ENCODE measurements at places on chromosomes 6 and 20.

DNA sequence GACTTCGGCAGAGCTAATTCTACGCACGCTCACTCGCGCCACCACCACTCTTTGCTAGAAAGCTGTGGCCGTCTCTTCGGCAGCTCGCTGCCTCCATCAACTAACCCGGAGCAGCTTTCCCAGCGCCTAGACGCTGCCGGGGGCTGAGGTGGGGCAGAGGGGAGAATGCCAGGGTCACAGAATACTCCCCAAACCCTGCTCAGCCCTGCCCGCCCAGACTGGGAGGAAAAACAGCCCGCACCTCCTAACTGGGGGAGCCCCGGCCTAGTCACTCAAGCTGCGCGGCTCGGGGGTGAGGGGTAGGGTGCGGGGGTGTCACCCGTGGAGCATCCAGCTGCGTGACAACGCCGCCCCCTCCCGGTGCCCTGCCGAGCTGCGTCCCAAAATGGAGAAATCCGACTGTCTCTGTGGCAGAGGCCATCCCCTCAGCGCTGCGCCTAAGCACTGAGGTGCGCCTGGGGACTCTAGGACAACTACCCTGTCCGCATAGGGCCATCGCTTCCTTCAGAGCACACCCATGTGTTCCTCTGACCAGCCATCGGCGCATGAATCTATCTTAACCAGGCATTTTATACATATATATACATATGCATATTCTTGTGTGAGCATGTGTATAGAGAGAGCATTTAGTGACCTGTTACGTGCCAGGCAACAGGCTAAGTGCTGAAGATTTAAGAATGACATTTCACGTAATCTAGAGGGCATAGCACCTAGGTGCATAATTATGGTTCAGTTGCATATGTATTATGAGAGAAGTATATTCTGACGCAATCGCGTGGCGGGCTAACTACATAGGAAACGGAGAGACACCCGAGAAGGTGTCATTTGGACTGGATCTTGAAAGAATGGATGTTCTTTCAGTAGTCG, 1.5 kb upstream of the TENT5A start:
- DNase-seq: peak; percentile 86

DNA sequence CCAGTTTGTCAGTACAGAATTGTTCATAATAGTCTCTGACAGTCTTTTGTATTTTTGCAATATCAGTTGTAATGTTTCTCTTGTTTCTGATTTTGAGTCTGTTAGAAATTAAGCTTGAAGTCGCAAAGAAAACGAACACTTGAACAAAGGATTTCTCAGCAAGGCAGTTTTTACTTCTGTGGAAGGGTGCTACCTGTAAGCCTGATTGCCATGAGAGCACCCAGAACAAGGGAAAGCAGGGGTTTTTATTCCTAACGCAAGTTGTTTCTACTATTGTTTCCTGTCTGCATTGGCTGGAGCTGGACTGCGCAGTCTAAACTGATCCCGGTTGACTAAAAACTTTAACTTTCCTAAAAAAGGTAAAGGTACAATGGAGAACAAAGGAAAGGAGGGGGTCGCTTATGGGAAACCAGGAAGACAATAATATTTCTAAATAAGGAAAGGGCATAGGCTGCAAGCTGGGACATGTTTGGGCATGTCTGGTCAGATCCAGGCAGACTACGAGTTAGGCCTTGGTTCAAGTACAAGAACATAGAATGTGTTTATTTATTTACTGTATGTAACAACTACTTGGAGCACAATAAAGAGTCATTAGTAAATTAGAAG, 28.5 kb downstream of the HLA-B start:
- no peak for DNase-seq

- DNase-seq: no peak
These were observed 36.1 kb upstream of the THBS2 start for GRCh38 chr6:169289619-169290339.

GRCh38 chr6:6074190-6074589, 67.5 kb upstream of the NRN1 start:
- no peak for DNase-seq

DNA sequence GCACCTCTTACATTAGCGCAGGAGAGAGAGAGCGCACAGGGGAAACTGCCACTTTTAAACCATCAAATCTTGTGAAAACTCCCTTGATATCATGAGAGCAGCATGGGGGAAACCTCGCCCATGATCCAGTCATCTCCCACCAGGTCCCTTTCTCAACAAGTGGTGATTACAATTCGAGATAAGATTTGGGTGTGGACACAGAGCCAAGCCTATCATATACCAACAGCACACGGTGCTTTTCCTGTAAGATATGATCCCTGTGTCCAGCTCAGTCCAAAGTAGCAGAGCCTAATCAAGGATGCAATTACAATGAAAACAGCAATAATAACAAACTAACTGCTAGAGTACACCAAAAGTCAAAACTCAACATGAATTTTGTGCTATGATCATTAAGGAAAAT, 148.7 kb upstream of the TCF21 start:
- no peak for DNase-seq

DNA sequence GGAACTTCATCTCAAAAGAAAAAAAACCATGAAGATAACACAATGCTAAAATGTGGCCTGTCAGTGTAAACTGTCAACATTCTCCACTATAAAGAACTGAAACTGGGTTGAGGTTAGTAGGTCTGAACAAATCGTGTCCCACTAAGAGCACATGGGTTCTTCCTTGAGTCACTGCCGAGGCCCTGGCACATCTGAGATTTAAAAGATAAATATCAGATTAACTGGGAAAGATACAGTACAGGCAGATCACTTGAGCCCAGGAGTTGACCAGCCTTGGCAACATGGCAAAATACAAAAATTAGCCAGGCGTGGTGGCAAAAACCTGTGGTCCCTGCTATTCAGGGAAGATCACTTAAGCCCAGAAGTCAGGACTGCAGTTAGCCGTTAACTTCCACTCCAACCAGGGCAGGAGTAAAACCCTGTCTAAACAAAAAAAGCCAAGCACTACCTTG, 5.6 kb downstream of the EEF1A1 start:
- peak; percentile 4 for DNase-seq

- no peak for DNase-seq
These were observed 233.8 kb upstream of the TBX18 start for GRCh38 chr6:84998223-84998622.

DNA sequence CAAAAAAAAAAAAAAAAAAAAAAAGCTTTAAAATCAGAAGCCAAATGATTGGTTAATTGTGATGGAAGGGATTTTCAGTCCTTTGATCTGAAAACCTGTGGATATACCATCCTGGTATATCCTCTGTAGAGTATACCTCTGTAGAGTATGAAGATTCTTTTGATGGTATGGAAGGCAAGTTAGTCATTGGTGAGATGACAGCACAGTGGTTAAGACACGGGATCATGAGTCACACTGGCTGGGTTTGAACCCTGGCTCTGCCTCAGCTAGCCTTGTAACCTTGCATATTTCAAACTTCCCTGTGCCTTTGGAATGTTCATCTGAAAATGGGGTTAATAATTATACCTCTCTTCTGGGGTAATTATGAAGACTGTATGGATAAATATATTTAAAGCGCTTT, 179.3 kb downstream of the CARMIL1 start:
- DNase-seq: no peak

DNA sequence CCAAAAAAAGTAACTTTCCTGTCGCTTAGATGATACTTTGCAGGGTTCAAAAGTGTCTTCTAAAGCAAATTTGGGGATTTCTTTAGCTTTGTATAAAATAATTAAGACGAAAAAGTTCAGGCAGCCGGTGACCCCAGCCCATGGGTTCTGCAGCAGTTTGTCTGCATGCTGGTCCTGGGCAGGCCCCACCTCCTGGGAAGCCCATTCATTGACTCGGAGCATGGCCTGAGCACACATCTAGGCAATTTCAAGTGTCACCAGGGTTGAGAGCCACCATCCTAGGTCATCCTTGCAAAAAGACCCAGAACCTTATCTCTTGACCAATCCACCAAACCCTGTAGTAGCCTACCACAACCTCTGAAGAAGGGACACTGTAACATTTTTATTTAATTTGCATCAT, 20.6 kb downstream of the BFSP1 start:
- DNase-seq: no peak

GRCh38 chr6:93196406-93196970, 222.9 kb downstream of the EPHA7 start:
- no peak for DNase-seq

DNA sequence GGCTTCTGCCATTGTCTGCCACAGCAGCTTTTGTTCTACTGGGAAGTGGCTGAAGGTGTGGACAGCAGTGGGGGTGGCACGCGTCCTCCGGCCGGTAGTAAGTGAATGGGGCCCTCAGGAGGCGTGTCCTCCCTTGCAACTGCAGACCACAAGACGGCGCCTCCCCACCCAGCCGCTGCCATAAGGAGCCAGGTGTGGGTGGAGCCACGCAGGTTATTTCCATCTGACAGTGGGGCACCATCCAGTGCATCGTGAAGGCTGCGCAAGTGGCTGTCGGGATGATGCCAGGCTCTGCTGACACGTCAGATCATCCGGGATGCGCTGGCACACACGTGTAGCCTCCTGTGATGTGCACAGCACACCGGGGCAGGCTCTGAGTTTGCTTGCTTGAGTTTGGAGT, 379.7 kb downstream of the CDH4 start:
- no peak for DNase-seq

DNA sequence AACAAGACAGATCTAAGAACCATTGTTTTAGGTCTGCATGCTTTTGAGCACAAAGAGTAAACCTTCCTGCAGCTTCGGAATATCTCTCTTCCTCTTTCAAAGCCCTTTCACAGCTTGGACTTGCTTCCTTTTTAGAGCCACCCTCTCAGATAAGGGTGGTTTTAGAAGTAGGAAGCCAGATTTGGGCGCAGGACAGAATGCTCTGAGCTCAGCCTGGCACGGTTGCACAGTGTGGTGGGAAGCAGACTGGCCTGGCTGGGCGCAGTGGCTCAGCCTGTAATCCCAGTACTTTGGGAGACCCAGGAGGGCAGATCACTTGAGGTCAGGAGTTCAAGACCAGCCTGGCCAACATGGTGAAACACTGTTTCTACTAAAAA, 35.6 kb upstream of the PNRC1 start:
- DNase-seq: no peak

GRCh38 chr6:54188846-54189245, 77.6 kb downstream of the MLIP start:
- DNase-seq: no peak

DNA sequence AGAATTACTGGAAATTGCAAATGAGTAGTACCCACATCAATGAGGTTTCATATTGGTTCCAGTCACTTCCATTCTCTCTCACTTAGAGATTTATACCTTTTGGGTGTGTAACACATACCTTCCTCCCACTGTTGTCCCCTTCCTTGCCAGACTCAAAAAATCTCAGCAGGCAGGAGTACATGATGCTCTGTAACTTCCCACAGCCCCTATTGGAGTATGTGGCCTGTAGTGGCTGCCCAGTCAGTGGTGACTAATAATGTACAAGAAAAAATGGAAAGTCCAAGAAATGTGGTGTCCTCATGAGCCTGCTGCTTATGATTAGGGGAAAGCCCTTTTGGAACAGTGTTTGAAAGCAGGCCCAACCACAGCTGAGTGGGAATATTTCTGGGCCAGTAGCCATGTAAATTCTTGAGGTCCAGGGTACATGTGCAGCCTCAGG, 312.0 kb downstream of the ZFAND3 start:
- no peak for DNase-seq

GRCh38 chr6:119961450-119961849, 611.9 kb upstream of the MAN1A1 start:
- DNase-seq: no peak

DNA sequence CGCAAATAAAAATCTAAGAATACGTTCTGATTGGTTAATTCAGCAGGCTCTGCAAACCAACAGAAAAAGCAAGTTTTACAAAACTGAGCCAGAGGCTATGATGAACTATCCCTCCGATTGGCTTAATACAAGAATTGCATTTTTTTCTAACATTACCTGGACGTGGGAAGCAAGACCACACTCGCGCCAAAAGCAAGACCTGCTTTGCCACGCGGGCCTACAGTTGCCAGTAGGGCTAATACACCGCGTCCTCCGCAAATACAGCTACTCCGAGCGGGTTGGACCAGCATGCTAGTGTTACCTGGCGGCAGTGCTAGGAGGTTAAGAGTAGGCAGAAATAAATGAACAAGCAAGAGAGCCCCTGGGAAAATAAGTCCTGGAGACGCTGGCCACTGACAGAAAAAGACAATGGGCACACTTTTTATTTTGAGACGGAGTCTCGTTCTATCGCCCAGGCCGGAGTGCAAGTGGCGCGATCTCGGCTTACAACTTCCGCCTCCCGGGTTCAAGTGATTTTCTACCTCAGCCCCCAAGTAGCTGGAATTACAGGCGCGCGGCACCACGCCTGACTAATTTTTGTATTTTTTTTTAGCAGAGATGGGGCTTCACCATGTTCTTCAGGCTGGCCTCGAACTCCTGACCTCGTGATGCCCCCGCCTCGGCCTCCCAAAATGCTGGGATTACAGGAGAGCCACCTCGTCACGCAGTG, 131.9 kb upstream of the BTN3A2 start:
- peak; percentile 54 for DNase-seq

DNA sequence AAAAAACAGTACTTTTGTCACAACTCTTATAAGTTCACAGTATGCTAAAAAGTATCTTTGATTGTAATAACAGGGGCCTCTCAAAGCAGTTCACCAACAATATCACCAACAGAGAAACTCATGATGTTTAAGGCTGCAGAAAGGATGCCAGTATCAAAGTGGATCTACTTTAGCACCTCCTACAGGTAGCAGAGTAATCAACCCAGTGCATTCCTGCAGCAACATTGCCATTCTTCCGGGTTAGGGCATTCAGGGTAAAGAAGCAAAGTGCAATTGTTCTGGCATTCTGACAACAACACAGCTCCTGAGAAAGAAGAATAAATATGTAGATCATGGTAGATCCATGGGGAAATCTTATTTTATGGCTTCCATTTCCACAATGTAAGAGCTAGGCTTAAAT, 7.6 kb upstream of the SLC17A4 start:
- DNase-seq: no peak

GRCh38 chr6:154157082-154157481, 118.0 kb downstream of the OPRM1 start:
- DNase-seq: peak; percentile 20

- DNase-seq: no peak
These were observed 10.2 kb upstream of the PEDS1 start for GRCh38 chr20:50163570-50164317.

GRCh38 chr6:147774856-147775255, 266.4 kb downstream of the SAMD5 start:
- no peak for DNase-seq

DNA sequence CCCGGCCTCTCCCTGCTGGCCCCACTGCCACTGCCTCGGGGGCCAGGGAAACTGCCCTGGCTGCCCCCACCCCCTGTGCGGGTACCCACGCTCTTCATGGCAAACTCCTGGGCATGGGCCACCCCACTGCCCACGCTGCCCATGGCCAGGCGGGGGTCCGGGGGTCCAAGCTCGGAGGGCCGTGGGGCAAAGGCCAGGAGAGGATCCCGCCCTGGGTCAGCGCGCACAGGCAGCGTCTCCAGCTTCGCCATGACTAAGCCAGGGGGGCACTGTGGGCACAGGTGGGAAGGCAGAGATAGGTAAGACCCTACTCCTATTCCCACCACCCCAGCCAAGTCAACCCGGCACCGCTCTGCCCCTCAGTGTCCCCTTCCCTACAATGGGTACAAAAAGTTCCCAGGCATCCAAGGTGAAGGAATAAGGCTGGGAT, 6.4 kb downstream of the LZTS3 start:
- DNase-seq: no peak
